ENCODE measurements at places on chromosomes 4 and X.

DNA sequence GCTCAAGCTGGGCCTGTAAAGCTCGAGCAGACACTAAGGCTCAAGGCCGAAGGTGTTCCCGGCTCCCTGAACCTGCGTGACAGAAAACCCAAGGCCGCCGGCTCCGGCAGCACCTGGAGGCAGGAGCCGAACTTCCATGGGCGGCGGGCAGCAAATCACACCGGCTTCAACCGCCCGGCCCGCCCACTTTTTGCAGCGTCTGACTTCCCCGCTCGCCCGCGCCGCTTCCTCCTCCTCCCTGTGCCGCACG, 940 bp upstream of the NSD2 start:
- peak; percentile 84 for DNase-seq

DNA sequence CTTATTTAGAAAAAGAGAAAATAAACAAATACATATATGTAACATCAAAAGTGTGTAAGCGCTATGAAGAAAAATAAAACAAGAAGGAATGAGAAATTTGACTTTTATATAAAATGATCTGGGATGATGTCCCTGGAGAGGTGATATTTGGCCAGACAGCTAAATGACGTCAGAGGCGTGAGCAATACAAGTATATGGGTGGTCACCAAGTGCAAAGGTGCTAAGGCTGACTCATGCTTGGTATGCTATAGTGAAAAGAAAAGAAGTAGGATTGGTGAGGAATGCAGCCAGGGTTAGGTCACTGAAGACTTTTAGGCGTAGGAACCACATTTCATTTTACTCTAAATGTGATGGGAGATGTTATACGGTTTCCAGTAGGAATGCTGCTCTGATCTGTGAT, 1049.1 kb upstream of the TENM3 start:
- DNase-seq: no peak

GRCh38 chr4:40564004-40564403, 65.7 kb downstream of the RBM47 start:
- DNase-seq: no peak

- DNase-seq: no peak
Observed at GRCh38 chrX:3589474-3589873, 124.0 kb downstream of the PRKX start.

DNA sequence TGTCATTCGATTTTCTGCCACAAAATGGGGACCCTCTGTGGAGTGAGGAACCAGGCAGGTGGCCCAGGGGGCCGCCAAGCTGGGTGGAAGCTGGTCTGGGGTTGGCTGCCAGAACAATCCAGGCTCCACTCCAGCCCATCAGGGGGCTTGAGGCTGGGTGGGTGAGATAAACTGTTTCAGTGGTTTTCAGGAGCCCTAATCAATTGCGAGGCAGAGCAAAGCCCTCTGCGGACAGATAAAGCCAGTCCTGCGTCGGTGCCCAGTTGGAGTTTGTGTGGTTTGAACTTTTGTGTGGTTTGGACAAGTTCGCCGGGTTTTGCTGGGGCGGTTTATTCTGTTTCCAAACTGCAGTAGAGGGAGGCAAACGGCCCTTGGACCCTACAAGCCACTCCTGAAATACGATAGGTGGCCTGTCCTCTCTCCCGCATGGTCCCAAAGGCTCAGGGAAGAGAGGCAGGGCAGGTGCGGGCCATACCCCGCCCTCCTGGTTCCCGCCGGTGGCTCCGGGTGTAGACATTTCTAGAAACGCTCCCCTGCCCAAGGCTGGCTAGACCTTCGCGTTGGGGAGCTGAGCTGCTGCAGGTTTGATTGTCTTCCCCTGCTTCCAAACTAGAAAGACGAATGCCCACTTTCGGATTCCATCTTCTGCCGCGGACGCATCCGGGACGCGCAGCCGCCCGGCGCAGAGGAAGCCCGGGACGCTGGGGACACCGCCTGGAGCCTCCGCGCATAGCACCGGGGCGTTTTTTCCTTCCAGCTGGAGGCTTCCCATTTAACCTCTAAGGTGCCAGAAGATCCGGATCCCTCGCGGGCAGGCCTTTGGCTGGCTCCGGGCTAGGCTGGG, 169.0 kb upstream of the BCOR start:
- peak; percentile 87 for DNase-seq

DNA sequence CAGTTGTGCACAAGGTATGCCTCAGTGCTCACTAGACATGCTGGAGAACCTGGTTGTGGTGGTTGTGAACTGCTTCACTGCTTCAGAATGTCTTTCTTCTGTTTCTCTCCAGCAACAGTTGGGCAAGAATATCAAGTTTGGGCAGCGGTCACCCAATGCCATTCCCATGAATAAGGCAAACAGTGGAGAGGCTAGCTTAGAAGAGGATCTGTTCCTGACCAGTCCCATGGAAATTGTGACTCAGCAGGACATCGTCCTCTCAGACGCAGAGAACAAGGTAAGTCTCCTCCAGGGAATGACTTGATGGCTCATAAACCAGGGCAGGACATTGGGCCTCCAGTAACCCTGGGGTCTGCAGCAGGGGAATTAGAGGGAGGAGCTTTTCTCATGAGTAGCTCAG, 79.9 kb downstream of the AASDH start:
- DNase-seq: no peak

GRCh38 chrX:111124418-111124817, 28.4 kb downstream of the PAK3 start:
- no peak for DNase-seq

DNA sequence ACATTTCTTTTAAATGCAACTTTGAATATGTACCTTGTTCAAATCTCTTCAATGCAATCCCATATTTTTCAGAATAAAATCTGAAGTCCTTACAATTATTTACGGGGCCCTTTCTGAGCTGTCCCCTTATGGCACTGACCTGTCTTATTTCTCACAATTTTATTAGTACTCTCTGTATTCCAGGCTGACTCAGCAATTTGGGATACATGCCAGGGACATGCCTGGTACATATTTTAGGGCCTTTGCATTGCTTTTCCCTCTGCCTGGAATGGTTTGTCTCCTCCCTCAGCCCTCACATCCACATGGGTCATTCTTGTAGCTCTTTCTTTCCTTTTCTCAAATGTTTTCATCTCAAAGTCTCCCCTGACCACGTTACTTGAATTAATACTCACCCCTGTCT, 172.2 kb upstream of the TECRL start:
- DNase-seq: no peak

GRCh38 chr4:140363051-140363450, 10.4 kb upstream of the SCOC start:
- DNase-seq: no peak

GRCh38 chr4:81714291-81714690, 242.6 kb upstream of the RASGEF1B start:
- no peak for DNase-seq

GRCh38 chr4:56637791-56638190, 43.3 kb downstream of the HOPX start:
- DNase-seq: no peak

DNA sequence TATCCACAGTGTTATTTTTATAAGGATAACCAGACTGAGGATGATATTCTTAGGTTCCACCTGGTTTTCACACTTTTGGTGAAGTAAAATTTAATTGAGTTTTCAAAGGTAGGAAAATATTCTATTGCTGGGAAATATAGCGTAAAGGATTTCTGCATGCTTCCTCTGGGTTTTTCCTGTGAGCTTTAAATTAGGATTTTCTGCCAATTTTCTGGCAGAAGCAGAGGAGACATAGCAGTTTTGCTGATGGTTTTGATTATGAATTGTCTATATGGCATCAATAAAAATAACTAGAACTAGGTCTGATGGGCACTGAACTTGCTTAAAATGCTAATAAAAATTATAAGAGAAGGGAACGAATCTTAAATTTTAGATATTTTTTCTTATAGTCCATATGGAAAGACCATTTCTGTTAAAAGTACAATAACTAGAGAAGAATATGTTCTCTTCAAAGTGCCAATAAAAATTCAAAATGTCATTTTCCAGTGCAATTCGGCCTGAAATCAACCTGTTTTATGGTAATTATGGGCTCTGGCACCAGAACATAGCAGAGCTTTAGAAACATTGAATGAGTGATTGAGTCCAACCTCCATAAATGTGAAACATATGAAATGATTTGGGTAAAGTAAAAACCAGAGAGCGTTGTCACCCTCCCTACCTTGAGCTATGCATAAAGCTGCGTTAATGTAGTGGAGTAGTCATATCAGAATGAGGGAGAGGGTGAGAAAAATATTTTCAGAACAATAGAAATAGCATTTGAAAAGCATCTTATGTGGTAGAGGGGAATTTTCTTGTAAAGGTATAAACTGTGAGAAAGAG, 279.7 kb downstream of the SPRY1 start:
- no peak for DNase-seq

- no peak for DNase-seq
Observed at GRCh38 chrX:106484233-106484632, 127.5 kb upstream of the RADX start.

- DNase-seq: no peak
Observed at GRCh38 chr4:74638001-74638400, 156.3 kb downstream of the BTC start.

- DNase-seq: peak; percentile 37
Observed at GRCh38 chrX:68894513-68895340, 65.9 kb downstream of the EFNB1 start.

- peak; percentile 21 for DNase-seq
Observed at GRCh38 chr4:5165420-5166369, 114.4 kb downstream of the STK32B start.

GRCh38 chr4:105162123-105162796, 15.6 kb downstream of the TET2 start:
- DNase-seq: no peak

DNA sequence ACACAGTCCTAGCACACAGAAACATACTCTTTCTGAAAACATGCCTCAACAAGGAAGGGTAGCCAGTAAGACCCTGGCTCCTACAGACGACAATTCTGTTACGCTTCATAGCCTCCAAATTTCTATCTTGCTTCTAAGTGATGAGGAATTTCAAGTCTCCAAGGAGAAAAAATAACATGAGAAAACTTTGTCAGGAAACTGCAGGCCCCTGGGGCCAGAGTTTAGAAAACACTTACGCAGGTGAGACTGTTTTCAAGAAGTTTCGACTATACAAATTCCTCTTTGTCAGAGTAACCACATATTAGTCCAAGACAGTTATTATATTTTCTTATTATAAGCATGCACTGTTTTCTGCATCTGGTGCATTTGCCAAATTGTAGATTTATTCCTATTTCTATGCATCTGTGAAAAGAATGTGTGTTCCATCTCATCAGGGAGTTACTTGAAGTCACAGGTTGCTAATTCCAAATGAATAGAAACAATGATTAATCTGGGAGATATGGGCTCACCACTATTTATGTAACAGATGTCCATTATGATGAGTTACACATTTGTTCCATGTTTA, 30.3 kb upstream of the HCCS start:
- DNase-seq: no peak

- no peak for DNase-seq
Observed at GRCh38 chr4:150032541-150032940, 45.7 kb upstream of the DCLK2 start.

- no peak for DNase-seq
Observed at GRCh38 chrX:72180539-72180938, 1.0 kb upstream of the PIN4 start.

GRCh38 chr4:80279751-80280150, 13.3 kb downstream of the FGF5 start:
- no peak for DNase-seq

GRCh38 chr4:55348466-55348865, 2.4 kb downstream of the SRD5A3 start:
- peak; percentile 13 for DNase-seq

DNA sequence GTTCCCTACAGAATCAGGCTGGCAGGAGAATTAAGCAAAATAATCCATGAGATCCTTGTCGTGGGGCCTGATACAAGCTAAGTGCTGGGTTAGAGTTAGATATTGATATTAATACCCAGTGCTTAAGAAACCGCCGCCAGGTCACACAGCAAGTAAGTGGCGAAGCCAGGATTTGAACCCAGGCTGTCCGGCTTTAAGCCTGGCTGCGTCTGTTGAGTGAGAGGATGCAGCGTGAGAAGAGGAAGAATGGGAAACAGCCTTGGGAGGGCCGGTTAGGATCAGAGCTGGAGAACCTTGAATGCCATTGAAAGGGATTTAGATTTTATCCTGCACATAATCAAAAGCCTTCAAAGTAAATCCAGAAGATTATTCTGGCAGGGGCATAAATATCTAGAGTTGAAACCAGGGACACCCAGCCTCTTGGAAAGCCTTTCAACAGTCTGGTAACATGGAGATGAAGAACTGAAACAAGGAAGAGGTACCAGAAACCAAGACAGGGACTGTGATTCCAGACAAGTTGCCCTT, 64.8 kb upstream of the HELT start:
- no peak for DNase-seq

DNA sequence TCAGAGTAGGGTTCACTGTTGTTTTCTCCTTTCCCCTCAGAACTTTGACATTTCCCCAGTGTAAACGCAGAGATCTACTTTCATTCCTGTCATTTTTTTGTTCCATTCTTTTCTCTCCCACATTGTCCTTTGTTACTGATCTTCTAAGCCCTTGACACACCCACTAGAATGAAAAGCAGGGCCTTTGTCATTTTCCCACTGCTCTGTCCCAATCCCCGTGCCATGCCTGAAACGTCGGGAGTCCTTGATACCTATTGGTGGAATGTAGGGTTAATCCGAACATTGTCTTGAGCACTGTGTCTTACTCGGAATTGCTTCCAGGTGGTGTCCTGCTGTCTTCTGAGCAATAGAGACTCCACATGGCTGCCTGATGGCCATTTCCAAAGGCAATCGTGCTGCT, 887.1 kb upstream of the FRG1 start:
- no peak for DNase-seq

GRCh38 chr4:151567056-151567455, 158.1 kb downstream of the FHIP1A start:
- no peak for DNase-seq

GRCh38 chr4:5322321-5322720, 271.0 kb downstream of the STK32B start:
- DNase-seq: no peak

DNA sequence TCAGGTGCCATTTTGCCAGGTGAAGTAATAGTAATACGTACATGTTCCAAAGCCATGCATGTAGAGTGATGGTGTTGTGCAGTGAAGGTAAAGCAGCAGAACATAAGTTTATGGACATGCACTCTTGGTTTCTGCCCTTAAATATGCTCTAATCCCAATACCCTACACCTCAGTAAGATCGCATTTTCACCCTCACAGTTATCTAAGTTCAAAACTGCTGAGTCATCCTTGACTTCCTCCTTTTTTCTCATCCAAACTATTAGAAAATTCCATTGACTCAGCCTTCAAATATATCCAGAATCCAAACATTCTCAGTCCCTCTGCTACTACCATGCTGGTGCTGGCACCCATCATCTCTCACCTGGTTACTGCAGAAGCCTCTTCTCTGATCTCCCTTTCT, 652.9 kb upstream of the IGFBP7 start:
- DNase-seq: no peak

DNA sequence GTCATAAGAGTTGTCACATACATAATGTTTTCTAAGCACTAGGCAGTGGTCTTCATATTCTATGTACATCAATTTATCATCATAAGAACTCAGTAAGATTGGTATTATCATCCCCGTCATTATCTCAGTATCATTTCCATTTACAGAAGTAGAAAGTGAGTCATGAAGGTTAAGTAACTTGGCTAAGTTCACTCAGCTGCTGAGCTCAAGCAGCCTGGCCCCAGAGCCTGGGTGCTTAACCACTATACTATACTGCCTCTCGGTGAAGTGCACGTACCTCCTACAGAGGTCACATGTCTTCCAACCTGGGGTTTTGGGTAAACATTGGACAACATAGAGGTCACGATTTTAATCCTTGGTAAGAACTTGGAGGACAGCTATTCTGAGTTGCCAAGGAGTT, 161.5 kb upstream of the GATB start:
- no peak for DNase-seq

- peak; percentile 60 for DNase-seq
Observed at GRCh38 chr4:5711479-5712184, 631 bp downstream of the EVC start.

Measured in hepatic stellate cell (primary cell).